Activated T-cell treated with anti-CD3 and anti-CD28 coated beads for 24 hours (primary cell): ENCODE measurements at places on chromosomes 12 and 14.

DNA sequence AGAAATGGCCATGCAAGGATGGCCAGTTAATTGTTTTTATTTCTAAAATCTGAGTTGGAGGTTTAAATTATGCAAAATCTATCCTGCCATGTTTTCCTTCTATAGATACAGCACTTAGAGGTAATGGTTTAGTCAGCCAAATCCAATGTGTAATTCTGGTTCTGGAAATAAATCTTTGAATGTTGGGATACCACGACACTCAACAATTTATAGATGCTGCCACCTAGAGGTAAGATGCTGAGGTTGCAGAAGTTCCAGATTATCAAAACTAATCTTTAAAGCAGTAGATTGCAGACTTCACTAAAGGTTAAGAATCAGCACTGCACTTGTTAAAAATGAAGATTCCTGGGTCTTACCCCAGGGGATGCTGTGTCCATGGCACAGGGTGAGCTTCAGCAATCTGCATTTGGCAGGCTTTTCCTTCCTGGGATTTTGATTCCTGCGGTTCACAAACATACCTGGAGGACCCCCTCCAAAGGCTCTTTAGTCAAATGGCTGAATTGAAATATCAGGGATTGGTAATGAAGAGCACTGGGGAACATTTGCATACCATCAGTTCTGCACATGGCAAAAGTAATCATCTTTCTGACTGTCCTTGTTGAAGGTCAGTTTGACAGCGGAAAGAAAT lies 53.4 kb upstream of the ANO4 start:
- DNase-seq = no peak

DNA sequence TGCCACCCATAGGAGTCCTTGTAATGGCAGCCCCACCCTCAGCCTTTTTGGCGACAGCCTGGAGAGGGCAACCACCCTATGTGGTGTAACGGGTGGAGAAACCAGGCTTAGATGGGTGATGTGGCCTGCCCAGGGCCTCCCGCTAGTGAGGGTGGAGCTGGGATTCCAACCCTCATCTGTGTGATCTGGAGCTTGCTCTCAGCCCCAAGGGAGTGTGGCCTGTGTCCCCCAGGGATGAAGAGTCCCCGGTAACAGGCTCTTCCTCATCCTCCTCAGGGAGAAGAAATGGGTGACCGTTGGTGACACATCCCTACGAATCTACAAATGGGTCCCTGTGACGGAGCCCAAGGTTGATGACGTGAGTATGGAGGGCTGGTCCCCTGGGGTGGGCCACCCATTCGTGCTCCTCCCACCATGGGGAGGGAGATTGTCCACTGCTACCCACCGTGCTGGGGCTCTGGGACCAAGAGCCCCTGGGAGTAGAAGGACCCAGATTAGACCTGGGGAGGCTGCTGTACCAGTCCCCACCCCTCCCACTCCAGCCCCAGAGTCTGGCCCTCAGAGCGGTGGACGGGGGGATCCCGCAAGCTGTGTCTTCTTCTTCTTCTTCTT lies 8.8 kb downstream of the BCL7A start:
- DNase-seq = no peak

GRCh38 chr14:95346820-95347219 lies 27.1 kb upstream of the CLMN start:
- no peak for DNase-seq

- DNase-seq = no peak
Observed at GRCh38 chr14:49972131-49972671, 79.3 kb downstream of the ARF6 start.

DNA sequence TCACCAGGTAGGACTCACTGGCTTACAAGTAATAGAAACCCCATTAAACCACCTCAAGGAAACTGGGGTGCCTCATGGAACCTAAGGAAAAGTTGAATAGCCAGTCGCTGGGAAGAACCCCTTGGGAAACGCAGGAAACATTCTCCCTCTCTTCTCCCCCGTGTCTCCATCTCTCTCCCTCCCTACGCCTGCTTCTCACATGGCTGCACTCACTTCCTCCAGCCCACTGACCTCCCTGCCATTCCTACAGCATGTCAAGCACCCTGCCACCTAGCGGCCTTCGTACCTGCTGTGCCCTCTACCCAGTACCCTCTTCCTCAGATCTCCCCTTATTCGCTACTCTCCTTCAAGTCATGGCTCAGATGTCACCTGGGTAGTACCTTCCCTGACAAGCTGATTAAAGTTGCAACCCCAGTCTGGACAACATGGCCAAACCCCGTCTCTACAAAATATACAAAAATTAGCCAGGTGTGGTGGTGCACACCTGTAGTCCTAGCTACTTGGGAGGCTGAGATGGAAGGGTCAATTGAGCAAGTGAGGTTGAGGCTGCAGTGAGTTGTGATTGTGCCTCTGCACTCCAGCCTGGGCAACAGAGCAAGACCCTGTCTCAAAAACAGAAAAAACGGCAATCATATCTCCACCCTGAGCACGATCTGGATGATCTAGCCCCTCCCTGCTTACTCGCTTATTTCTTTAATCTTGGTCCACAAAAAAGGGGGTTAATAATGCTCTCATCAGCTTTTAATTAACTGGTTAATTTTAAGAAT lies 6.4 kb upstream of the DTX1 start:
- DNase-seq = no peak
